HS-5 (cell line): ENCODE measurements at places on chromosomes 16 and 17.

GRCh38 chr17:19345067-19345460, 17.5 kb downstream of the B9D1 start:
- no peak for DNase-seq

- DNase-seq = no peak
Observed at GRCh38 chr17:3921006-3921405, 4.7 kb upstream of the P2RX1 start.

GRCh38 chr16:56626685-56627084, 1.1 kb downstream of the MT1E start:
- no peak for DNase-seq

DNA sequence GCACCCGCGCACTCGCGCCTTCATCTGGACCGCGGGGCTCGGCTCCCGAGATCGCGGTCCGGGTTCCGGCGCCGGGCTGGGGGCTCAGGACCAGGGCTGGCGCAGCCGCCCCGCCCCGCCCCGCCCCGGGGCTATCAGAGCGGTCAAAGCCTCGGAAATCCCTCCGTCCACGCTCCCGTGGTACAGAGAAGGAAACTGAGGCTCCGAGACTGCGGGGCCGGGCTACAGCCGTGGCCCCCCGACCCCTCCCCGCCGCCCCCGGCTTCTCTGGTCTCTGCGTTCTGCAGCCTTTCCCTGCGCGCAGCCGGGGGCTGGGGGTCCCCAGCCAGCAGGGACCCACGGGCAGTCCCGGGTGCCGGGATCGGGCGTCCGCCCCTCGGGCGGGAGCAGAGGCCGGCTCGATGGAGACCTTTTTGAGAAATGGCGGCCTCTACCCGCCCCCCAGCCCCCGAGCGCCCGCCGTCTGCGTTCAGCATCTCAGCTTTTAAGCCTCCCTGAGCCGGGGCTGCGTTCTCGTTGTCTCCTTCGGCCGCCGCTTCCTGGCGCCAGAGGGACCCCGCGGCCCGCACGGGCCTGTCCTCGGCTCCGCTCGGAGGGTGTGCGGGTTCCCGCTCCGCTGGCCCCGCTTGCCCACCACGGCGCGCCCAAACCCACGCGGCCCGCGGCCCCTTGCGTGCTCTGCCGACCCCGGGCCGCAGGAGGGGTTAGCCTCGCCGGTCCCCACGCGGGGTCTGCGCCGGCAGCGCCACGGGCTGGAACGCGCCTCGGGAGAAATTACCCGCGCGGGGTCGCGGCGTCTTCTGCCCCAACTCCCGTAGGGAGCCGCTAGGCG, 1.5 kb upstream of the NPTX1 start:
- no peak for DNase-seq

DNA sequence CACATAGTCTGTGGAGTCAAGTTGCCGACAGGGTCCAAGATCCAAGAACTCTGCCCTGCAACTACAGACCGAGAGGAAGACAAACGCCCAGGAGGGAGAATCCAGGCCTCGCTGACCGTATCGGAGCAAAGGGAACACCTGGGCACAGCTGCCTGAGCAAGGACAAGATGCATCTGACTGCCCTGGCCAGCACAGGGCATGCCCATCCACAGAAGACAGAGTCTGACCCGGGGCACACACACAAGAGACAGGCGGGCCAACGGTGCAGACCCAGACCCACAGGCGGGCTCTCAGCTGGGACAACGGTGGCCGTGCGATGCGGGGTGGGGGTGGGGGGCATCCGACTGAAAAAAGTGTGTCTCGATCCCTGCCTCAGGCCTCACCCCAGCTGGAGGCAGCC, 6.2 kb downstream of the RAB40B start:
- no peak for DNase-seq

GRCh38 chr17:55140809-55141208, 124.0 kb upstream of the HLF start:
- DNase-seq = no peak

DNA sequence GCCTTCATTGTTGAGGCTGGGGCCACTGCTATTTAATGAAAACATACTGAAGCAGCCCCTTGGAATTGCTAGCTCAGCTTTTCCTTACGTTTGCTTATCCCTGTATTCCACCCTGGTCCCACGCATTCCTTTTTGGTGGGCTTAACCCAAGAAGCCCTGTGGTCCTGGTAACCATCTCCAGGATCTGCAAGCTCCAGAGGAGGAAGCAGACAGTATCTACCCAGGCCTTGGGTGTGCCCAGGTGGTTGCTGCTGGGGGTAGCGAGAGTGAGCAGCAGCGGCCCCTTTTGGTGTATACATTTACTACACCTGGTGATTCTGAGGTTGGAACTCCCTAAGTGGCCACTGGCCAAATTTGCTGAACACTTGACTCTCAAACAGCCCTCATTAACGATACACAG, 97.7 kb downstream of the CBLN1 start:
- no peak for DNase-seq

DNA sequence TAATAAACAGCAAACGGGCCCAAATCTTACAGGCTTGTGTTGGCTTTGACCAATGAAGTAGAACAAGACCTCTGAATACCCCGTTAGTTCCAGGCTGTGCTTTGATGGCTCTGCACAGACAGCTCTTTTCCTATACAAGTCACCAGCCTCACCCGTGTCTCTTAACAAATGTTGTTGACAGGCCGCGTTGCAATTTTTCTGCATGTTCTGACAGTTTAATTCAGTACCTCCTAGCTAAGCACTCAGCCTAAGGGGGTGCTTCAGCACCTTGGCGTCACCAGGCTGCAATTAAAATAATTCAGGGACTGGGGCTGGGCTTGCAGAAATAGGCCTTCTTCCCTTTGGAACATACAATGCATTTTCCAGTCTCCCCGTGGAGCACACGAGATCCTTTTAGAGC, 500.1 kb downstream of the MAF start:
- DNase-seq = no peak

- DNase-seq = no peak
Observed at GRCh38 chr16:50977138-50977537, 173.9 kb downstream of the SALL1 start.

- DNase-seq = no peak
Observed at GRCh38 chr16:1999866-2000514, 9.6 kb downstream of the ZNF598 start.

GRCh38 chr16:49189286-49189685, 92.4 kb downstream of the CBLN1 start:
- DNase-seq = no peak

DNA sequence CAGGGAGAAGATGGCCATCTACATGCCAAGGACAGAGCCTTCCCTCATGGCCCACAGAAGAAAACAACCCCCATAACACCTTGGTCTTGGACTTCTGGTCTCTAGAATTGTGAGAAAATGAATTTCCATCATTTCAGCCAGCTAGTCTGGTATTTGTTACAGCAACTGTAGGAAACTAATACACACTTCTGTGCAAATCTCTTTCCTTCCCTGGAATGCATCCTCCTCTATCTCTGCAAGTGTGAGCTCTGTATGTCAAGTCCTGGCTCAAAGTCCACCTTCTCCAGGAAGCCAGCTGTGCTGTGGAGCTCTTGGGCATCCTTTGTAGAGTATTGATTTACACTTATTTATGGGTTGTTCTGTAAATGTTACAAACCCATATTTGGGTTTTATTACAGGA, 89.7 kb downstream of the SDK2 start:
- DNase-seq = no peak

DNA sequence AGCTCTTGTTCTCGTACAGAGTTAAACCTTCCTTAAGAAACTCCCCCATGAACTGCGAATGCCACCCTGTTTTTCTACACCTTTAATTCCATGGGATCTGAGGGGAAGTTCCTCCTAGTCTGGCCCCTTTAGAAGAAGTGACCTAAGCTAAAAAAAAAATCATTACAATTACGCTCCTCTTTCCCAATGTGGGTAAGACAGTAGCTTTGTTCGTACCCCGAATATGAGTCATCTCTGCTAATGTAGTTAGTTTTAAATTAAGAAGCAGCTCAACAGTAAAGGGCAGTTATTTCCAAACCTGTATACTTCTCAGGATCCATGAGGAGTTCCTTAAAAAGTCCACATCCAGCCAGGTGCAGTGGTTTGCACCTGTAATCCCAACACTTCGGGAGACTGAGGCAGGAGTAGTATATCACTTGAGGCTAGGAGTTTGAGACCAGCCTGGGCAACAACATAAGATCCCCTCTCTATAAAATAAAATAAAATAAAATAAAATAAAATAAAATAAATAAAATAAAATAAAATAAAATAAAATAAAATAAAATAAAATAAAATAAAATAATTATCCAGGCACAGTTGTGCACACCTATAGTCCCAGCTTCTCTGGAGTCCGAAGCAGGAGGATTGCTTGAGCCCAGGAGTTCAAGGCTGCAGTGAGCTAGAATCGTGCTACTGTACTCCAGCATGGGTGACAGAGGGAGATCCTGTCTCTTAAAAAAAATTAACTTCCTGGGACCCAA, 26.1 kb downstream of the RCVRN start:
- DNase-seq = no peak

DNA sequence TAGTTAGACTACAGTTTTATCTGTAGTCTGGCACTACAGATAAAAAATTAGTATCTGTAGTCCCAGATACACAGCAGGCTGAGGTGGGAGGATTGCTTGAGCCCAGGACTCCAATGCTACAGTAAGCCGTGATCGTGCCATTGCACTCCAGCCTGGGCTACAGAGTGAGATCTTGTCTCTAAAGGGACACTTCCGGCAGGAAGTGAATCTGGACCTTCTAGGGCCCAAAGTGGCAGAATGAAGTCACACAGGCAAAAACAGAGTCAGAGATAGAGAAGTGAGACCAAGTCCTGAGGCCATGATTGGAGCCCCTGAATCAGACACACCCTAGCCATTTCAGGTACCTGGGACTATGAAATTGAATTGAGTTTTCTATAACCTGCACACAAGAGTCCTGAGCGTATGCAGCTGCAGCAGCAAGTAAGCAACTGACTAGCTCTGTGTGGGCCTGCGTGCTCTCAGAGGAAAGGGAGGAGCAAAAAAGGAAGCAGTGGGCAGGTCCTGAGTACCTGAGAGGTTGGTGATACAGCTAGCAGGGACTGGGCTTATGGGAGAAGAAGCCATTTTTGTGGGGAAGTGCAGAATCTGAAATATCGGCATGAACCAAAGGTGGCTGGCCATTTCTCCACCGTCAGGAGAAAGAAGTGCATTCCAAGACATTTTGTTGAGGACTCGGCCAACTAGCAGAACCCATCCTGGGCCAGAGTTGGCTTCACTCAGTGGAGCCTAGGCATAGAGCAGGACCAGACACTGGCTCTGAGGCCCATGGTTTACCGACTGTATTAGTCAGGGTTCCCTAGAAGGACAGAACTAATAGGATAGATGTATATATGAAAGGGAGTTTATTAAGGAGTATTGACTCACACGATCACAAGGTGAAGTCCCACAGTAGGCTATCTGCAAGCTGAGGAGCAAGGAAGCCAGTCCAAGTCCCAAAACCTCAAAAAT, 27.2 kb upstream of the BRD7 start:
- no peak for DNase-seq

DNA sequence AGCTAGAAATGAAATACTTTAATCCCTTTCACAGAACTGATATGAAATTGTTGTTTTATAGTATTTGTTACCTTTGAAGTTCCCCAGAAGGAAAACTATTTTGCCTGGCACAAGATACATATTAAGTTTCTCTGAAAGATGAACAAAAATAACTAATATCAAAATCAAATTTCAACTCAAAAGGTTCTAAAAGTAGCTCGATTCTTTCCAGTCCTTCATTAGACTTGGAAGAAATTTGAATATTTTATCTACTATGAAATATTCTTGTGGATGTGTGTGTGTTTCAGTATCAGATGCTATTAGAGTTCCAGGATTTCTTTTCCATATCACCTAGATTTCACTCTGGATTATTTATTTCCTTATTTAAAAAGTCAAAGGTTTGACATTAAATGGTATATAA, 3.6 kb upstream of the AATF start:
- no peak for DNase-seq

- DNase-seq = no peak
Observed at GRCh38 chr17:17359271-17359670, 56.1 kb downstream of the NT5M start.

GRCh38 chr16:87765473-87765775, 362 bp downstream of the KLHDC4 start:
- no peak for DNase-seq

DNA sequence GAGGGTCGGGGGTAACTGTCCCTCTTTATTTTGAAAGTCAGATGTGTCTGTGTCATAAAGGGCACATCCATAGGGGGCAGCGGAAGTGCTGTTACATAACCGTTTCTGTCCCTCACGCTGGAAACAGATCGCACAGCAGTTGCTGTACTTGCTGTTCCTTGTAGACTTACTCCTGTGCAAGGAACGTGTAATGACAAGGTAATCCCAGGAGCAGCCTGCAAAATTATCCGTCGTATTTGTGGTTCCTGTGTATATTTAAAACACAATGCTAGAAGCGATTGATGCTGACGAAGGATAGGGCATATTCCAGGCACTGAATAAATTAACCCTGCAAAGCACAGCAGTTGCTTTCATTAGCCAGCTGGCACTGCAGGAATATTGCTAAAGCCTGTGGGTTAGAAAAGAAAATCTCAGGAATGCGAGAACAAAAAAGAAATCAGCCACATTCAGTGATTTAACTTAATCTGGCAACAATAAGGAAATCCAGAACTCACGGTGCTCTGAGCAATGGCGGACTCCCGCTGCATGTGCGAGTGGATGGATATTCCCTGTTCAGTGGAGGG, 76.2 kb downstream of the SPECC1 start:
- DNase-seq = no peak

- DNase-seq = no peak
Observed at GRCh38 chr16:81521141-81521626, 76.6 kb downstream of the CMIP start.

- DNase-seq = no peak
Observed at GRCh38 chr16:7382521-7382920, 49.9 kb downstream of the RBFOX1 start.

DNA sequence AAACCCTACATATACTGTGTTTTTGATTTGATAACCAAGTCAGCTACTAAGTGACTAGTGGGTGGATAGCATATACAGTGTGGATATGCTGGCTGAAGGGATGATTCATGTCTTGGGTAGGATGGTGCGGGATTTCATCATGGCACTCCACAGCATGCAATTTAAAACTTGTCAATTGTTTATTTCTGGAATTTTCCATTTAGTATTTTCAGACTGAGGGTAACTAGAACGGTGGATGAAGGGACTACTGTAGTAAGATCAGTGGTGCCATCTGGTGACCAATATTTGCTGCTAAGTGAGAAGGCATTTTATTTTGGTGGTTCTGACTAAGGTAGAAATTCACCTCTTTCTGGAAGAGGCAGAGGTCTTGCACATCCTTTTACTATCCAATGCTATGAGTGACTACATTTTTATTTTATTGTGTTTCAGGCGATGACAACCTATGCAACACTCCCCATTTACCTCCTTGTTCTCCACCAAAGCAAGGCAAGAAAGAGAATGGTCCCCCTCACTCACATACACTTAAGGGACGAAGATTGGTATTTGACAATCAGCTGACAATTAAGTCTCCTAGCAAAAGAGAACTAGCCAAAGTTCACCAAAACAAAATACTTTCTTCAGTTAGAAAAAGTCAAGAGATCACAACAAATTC, 3.1 kb downstream of the CDC6 start:
- DNase-seq = peak; percentile 71

- no peak for DNase-seq
Observed at GRCh38 chr16:72367851-72368250, 195.9 kb upstream of the PMFBP1 start.

- no peak for DNase-seq
Observed at GRCh38 chr16:61798741-61799140, 237.5 kb downstream of the CDH8 start.

GRCh38 chr16:27353853-27354252, 40.1 kb downstream of the IL4R start:
- DNase-seq = no peak
